RWPE2 (cell line): ENCODE measurements at places on chromosomes 16 and 17.

- H3K36me3 ChIP-seq: no peaks in the 10 kb centered on the region
- no peak for DNase-seq
- no peak overlapping the region for H3K27ac ChIP-seq
- no peaks in the 10 kb centered on the region for H3K27me3 ChIP-seq
These were observed 123.0 kb downstream of the CDYL2 start for GRCh38 chr16:80681436-80681835.

- no peak overlapping the region for H3K27ac ChIP-seq
- H3K4me1 ChIP-seq: no peaks in the 10 kb centered on the region
- DNase-seq: no peak
- no peaks in the 10 kb centered on the region for H3K36me3 ChIP-seq
- H3K27me3 ChIP-seq: peaks cover 31% of the 10 kb centered on the region
These were observed 22.6 kb upstream of the MGAT5B start for GRCh38 chr17:76845541-76846017.

- H3K4me1 ChIP-seq: no peaks in the 10 kb centered on the region
- no peak overlapping the region for H3K27ac ChIP-seq
- H3K36me3 ChIP-seq: no peaks in the 10 kb centered on the region
- no peak for DNase-seq
These were observed 505.0 kb downstream of the GRIN2A start for GRCh38 chr16:9677301-9677653.

DNA sequence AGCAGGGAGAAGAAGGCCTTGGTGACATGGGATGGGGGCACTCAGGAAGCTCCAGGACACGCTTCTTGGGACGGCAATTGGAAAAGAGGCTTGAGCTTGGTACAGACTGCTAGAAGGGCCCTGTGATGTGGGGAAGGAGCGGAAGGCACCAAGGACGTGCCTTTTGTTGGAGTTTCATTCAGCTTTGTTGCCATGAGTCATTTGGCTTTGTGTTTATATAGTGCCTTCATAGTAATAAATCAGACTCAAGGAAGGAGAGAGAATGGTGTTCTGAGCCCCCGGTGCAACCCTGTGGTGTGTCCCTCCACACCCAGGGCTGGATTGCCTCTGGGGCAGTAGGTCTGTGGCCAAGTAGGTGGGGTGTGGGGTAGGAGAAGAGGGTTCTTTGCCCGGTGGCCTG is 7.4 kb upstream of the TBX4 start:
- H3K27ac ChIP-seq: no peak overlapping the region
- H3K36me3 ChIP-seq: no peaks in the 10 kb centered on the region
- no peaks in the 10 kb centered on the region for H3K27me3 ChIP-seq
- no peak overlapping the region for H3K4me3 ChIP-seq
- DNase-seq: no peak

- no peak for DNase-seq
- no peaks in the 10 kb centered on the region for H3K27me3 ChIP-seq
- no peak within 1 kb of the TSS for H3K4me3 ChIP-seq
These were observed at the start of gene VWA3A for GRCh38 chr16:22092143-22092933. TSS of gene VWA3A (plus strand) at chr16:22092541. CDS start at chr16:22092638, 97 bp downstream.

- peak within 1 kb of the TSS; percentile 80 for H3K4me3 ChIP-seq
- peak; percentile 87 for DNase-seq
- no peaks in the 10 kb centered on the region for H3K27me3 ChIP-seq
- H3K27ac ChIP-seq: no peak within 1 kb of the TSS
- no peaks in the 10 kb centered on the region for H3K36me3 ChIP-seq
- H3K4me1 ChIP-seq: no peaks in the 10 kb centered on the region
These were observed at the start of gene SAT2 for GRCh38 chr17:7627250-7628121. TSS of gene SAT2 (minus strand) at chr17:7627821. CDS start at chr17:7627635, 186 bp downstream.

DNA sequence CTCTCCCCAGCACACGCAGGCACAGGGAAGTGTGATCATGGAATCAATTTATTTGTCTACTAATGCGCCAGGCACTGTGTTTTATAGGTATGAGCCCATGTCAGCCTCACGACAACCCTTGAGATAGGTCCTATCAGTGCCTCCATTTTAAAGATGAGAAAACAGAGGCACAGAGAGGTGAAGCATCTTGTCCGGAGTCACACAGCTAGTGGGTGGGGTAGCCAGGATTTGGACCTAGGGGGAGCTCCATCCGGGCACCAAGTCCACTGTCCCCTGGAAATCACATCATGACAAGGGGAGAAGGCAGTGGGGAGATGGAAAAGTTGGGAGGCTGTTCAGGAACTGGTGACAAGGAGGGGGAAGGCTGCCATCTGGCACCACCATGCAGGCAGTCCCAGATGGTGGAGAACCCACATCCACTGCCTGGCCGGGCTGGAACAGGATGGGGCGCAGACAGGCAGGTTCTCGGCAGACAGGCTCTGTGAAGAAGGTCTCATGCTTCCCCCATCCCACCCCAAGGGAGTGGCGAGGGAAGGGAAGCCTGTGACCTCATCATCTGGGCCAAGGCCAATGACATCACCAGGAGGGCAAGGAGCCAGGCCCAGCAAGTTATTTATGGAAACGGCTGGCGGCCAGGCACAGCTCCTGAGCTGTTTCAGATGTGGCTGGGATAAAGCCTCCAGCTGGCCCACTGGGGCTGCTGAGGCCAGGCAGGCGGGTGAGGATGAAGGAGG is 126.0 kb upstream of the SDK2 start:
- no peaks in the 10 kb centered on the region for H3K36me3 ChIP-seq
- peaks cover 3% of the 10 kb centered on the region for H3K4me1 ChIP-seq
- H3K27me3 ChIP-seq: no peaks in the 10 kb centered on the region

- H3K27me3 ChIP-seq: no peaks in the 10 kb centered on the region
- no peak for DNase-seq
- no peak overlapping the region for H3K4me3 ChIP-seq
- peaks cover 3% of the 10 kb centered on the region for H3K4me1 ChIP-seq
- H3K36me3 ChIP-seq: 0 out of 2 replicates have a peak, but pooled peaks cover 3% of the 10 kb centered on the region
These were observed 6.1 kb upstream of the TGFB1I1 start for GRCh38 chr16:31465788-31466370.

DNA sequence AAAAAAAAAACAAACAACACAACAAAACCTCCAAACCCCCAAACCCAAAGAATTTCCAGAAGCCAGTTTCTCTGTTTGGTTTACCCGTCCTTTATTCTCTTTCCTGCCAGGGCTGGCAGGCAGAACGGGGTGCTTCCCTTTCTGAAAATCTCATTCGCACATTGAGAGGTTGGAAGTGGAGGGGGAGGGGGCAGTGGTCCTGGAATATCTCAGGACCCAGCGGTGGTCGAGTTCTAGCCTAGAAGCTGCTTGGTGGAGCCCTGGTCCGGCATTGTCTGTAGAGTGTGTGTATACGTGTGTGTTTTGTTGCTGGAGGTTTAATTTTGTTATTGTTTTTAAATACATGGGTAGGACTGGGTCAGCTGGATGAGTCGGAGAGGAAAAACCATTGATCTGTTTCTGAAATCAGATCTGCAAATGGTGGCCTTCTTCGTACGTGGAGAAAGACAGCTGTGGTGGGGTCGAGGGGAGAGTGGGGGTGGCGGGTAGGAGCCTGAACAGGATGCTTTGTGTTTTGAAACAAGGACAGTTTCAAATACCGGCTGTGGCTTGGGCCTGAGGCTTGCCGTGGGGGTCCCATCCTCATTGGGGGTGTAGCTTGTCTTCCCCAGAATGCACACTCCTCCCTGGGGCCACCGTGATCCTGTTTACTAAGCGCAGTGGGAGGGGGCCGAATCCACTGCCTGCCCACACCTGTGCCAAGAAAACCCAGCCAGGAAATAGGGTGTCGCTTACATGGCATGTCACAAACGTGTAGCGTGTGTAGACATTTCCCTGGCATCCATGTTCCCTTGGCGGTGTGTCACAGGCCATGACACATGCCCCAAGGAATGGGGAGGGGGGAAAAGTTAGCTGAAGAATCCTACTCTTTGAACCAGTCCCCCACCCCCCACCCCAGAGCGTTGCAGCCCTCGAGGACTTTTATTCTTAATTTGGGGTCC is 1.6 kb downstream of the CMIP start:
- peak overlapping the region; percentile 88 for H3K27ac ChIP-seq
- peaks cover 19% of the 10 kb centered on the region for H3K36me3 ChIP-seq
- H3K4me1 ChIP-seq: peaks cover 24% of the 10 kb centered on the region
- H3K27me3 ChIP-seq: no peaks in the 10 kb centered on the region

- H3K27ac ChIP-seq: no peak overlapping the region
- H3K27me3 ChIP-seq: no peaks in the 10 kb centered on the region
- H3K4me1 ChIP-seq: peaks cover 5% of the 10 kb centered on the region
- no peak for DNase-seq
These were observed 2.2 kb downstream of the PLA2G15 start for GRCh38 chr16:68247400-68247799.

DNA sequence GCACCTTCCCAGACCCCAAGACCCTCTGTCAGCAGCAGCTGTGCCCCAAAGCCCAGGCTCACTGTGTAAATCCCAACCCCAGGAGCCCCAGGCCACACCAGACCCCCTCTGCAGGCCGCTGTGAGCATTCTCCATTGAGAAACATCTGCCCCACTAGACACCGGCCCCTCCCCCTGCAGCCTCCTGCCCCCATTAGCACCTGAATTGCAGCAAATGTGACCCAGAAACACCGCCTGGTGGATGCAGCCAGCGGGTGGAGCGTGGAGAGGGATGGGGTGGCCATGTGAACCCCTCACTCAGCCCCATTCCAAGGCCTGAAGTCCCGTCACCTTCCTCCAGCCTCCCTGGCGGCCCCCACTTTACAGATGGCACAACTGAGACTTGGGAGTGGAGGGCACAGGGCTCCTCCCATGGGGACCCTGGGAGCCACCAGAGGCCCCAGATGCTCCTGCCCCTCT is 2.2 kb downstream of the UBALD1 start:
- H3K36me3 ChIP-seq: no peaks in the 10 kb centered on the region
- H3K27ac ChIP-seq: peak overlapping the region; percentile 64
- no peak for DNase-seq
- H3K4me3 ChIP-seq: no peak overlapping the region
- H3K4me1 ChIP-seq: peaks cover 10% of the 10 kb centered on the region

DNA sequence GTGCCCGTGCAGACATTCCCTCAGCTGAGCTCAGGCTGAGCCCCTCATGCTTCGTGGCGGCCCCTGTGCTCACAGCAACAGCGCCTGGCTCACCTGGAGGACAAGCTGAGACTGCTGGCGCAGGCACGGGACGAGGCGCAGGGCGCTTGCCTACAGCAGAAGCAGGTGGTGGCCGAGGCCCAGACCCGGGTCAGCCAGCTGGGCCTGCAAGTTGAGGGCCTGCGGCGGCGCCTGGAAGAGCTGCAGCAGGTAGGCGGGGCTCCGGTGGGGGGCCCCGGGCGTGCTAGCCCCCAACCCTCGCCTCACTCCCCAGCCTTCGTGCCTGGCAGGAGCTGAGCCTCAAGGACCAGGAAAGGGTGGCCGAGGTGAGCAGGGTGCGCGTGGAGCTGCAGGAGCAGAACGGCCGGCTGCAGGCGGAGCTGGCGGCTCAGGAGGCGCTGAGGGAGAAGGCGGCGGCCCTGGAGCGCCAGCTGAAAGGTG is 1.4 kb upstream of the RAC3 start:
- no peak overlapping the region for H3K4me3 ChIP-seq
- DNase-seq: no peak
- H3K36me3 ChIP-seq: peaks cover 1% of the 10 kb centered on the region
- H3K4me1 ChIP-seq: no peaks in the 10 kb centered on the region
- no peaks in the 10 kb centered on the region for H3K27me3 ChIP-seq

GRCh38 chr16:65779201-65779600 is 587.3 kb upstream of the CDH5 start:
- peaks cover 15% of the 10 kb centered on the region for H3K4me1 ChIP-seq
- H3K4me3 ChIP-seq: no peak overlapping the region
- H3K27ac ChIP-seq: no peak overlapping the region
- DNase-seq: no peak

DNA sequence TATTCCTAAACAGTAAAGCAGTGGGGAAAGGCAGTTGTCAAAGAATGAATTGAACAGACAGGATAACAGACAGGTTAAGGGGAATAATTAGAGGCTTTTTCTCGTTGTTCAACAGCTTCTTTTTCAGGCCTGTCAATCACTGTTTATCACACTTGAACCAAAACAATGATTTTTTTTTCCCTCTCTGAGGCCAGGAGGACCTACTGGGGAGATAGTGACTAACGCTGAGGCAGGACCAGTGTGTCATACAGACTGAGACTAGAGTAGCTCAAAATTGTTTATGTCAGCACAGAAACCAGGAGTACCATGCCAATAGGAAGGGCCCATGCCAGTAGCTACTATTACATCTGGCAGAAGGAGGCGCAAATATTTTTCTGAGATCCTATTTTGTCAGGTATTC is 41.3 kb upstream of the NLK start:
- H3K27ac ChIP-seq: no peak overlapping the region
- H3K4me1 ChIP-seq: no peaks in the 10 kb centered on the region
- H3K27me3 ChIP-seq: no peaks in the 10 kb centered on the region
- no peak for DNase-seq
- H3K4me3 ChIP-seq: no peak overlapping the region

DNA sequence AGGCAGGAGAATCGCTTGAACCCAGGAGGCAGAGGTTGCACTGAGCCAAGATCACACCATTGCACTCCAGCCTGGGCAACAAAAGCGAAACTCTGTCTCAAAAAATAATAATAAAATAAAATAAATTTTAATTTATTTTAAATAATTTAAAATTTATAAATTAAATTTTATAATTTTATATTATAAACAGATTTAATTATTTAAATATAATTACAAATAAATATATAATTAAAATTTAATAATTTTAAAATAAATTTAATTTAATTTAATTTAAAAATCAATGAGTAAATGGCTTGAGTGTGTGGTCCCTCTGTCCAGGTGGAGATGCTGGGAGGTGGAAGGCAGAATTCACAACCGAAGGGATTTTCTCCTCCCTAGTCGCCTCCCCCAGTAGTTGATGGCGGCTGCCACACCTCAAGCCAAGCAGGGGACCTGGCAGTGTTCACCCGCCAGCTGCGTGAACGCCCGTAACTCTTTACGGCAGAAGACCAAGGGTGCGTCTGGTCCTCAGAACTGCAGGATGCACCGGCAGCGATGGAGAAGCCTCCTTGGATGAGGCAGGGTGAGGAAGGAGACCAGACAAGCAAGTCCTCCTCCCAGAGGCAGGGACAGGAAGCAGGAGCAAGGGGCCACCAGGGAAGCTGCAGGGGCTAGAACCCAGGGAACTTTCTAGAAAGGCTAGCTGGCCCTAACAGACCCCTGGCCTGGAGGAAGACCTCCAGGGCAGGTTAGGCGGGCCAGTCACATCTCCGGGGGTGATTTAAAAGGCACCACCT is 22.9 kb upstream of the KRT17 start:
- peak overlapping the region; percentile 99 for H3K27ac ChIP-seq
- no peaks in the 10 kb centered on the region for H3K27me3 ChIP-seq
- H3K4me1 ChIP-seq: peaks cover 25% of the 10 kb centered on the region
- no peaks in the 10 kb centered on the region for H3K36me3 ChIP-seq

- H3K27ac ChIP-seq: peak overlapping the region; percentile 94
- H3K4me3 ChIP-seq: peak overlapping the region; percentile 62
- H3K36me3 ChIP-seq: peaks cover 62% of the 10 kb centered on the region
- H3K27me3 ChIP-seq: no peaks in the 10 kb centered on the region
- no peak for DNase-seq
These were observed 2.4 kb downstream of the FBRS start for GRCh38 chr16:30660424-30661261.
